Stimulated activated CD4-positive, alpha-beta T cell treated with anti-CD3 and anti-CD28 coated beads, Interleukin-4, amount 100 ng/mL, for 48 hours (primary cell): ENCODE measurements at places on chromosomes 12 and 14.

GRCh38 chr12:19332196-19332595 is 107.1 kb upstream of the AEBP2 start:
- DNase-seq = no peak

GRCh38 chr14:61643555-61643954 is 51.8 kb upstream of the HIF1A start:
- DNase-seq = no peak

GRCh38 chr14:59313144-59313651 is 124.7 kb downstream of the DAAM1 start:
- no peak for DNase-seq

DNA sequence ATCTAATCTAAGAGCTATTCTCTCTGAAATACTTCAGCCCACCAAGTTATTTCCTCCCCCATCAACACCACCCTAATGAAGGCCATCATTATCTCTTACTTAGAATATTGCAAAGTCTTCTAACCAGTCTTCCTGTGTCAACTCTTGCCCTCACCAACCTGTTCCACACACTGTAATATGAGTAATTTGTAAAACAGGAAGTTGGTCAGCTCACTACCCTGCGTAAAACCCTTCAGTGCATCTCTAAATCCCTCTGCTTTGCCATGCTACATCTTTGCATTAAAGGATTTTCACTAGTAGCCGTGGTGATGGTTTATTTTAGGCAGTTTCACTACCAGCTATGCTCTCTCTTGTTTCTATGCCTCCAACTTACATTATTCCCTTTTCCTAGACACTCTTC is 70.0 kb downstream of the KIF21A start:
- DNase-seq = no peak

GRCh38 chr12:108886873-108887629 is 7.2 kb downstream of the DAO start:
- no peak for DNase-seq
